ENCODE measurements at places on chromosomes 1 and 21. TPM values are rescaled to one million over a fixed set of nuclear protein-coding genes. Genes with fewer than 3 reads are reported as not detected.

Gene SGIP1
- 4.3 TPM for total RNA-seq

Gene KRTAP19-3
- total RNA-seq: not detected

Gene HTR6
- total RNA-seq: not detected

Gene PTGS2
- 0.38 TPM for total RNA-seq

Gene CLDN19
- total RNA-seq: not detected

Gene VCAM1
- total RNA-seq: 128 TPM

Gene LIPI
- total RNA-seq: not detected

Gene CLIC6
- under 0.01 TPM for total RNA-seq

Gene NBPF19
- 3.7 TPM for total RNA-seq

Gene OTUD3
- total RNA-seq: 1.9 TPM

Gene RO60
- total RNA-seq: 95.7 TPM

Gene LAMB3
- total RNA-seq: 6.2 TPM

Gene TCHHL1
- not detected for total RNA-seq

Gene CGN
- total RNA-seq: 5.2 TPM

Gene MYCL
- total RNA-seq: 0.63 TPM

Gene SLFNL1
- total RNA-seq: 0.13 TPM

Gene ETV3
- 8.6 TPM for total RNA-seq

Gene ITLN1
- not detected for total RNA-seq

Gene ACTRT2
- total RNA-seq: not detected

Gene FAM177B
- not detected for total RNA-seq

Gene SERTAD4
- total RNA-seq: 9.8 TPM

Gene OR14K1
- not detected for total RNA-seq

Gene VANGL2
- total RNA-seq: 7.3 TPM

Gene SPOCD1
- total RNA-seq: 24.7 TPM

All from mesangial cell (primary cell).